Muscle of back (tissue), 13 donors: ENCODE measurements at places on chromosomes 5 and 9.

- DNase-seq: peak; percentile 17
Measured at GRCh38 chr5:147963948-147964693, 57.8 kb upstream of the C5orf46 start.

DNA sequence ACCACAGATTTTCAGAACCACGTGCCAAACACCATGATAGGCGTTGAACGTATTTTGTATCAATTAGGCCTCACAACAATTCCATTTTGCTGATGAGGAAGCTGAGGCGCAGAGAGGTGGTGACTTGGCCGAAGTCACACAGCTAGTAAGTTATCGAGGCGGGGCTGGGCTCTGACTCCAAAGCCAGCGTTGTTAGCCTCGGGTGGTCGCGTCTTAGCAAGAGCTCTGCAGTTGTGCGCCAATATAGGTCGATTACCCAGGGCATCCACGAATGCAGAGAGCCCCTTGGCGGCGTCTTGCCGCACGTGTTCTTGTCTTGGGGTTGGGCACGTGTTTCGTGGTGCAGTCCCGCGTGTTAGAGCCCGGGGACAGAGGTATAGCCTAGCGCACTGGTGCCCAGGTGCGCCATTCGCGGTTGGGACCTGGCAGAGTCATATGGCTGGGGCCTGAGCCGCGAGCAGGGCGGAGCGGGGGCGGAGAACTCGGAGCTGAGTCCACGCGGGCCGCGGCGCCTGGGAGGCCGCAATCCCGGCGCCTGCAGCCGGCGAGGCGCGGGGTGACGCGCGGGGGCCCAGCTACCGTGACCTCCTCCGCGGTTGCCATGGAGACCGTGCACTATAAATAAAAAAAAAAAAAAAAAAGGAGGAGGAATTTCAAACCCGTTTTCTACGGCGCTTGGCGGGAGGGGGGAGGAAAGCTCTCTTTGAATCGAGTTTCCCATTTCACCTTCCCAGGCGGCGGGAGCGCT, 62.3 kb downstream of the CXXC5 start:
- DNase-seq: no peak

DNA sequence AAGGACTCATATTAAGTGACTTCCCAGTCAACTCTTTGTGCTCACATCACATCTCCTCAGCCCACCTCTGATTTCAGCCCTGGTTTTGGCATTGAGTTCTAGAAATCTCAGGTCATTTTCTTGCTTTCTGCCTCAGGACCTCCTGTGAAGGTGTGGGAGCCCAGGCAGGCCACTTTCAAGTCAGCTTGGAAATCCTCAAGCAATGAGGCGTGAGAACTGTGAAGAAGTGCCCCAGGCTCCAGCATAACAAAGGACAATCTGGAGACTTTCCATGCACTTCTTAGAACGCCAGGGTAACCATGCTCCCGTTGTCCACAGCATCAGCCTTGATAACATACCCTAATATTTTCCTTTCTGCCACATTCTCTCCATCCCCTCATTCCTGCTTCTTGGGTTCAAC, 131.2 kb upstream of the MAP3K1 start:
- no peak for DNase-seq

DNA sequence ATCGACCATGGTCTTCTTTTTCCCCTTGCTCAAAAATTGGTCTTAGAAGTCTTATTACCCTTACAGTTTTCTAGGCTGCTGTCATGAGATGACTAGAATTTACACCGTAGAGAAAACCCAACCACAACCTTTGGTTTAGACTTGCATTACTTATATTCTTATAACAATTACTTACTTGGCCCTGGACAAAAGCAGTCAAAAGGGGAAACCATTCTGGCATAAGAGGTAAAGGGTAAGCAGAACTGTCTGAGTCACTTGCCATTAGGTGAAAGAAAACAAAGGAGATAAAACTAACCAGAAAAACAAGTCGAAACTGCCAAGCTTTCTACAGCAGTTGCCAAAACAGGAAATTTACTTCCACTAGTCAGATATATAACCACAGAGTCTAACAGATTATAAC, 17.9 kb downstream of the TMEM245 start:
- DNase-seq: no peak

GRCh38 chr9:88748566-88749261, 213.7 kb downstream of the NXNL2 start:
- DNase-seq: peak; percentile 51

- DNase-seq: no peak
Measured at GRCh38 chr5:5623397-5623796, 200.9 kb downstream of the ICE1 start.

- DNase-seq: no peak
Measured at GRCh38 chr5:2797160-2797559, 45.7 kb upstream of the IRX2 start.

- DNase-seq: no peak
Measured at GRCh38 chr9:127999461-127999860, 18.7 kb upstream of the EEIG1 start.

DNA sequence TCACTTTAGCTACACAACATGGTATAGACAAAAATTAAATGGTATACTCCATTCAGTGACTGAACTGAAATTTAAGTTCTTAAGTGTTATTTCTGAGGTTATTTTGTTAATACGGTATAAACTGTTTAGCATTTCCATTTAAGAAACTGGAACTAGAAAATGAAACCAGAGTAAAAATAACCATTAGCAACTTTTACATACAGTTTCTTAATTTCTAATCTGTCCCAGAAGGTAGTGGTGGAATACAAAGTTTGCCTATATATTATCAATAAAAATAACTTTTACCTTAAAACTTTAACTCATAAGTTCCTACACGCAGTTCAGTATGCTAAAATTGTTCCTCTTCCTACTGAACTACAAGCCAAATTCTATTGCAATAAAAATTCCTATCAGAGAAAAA, 10.3 kb downstream of the GOLPH3 start:
- no peak for DNase-seq
